ENCODE measurements at places on chromosomes 7 and 10.

- DNase-seq: no peak
Observed at GRCh38 chr10:97940534-97940933, 89.9 kb downstream of the CRTAC1 start.

- DNase-seq: no peak
Observed at GRCh38 chr7:11297126-11297625, 323.5 kb downstream of the PHF14 start.

- no peak for DNase-seq
Observed at GRCh38 chr10:89042562-89042961, 52.0 kb downstream of the FAS start.

GRCh38 chr7:95804052-95804451 is 31.7 kb downstream of the DYNC1I1 start:
- no peak for DNase-seq

- no peak for DNase-seq
Observed at GRCh38 chr10:50798297-50798696, 58.6 kb downstream of the ASAH2B start.

DNA sequence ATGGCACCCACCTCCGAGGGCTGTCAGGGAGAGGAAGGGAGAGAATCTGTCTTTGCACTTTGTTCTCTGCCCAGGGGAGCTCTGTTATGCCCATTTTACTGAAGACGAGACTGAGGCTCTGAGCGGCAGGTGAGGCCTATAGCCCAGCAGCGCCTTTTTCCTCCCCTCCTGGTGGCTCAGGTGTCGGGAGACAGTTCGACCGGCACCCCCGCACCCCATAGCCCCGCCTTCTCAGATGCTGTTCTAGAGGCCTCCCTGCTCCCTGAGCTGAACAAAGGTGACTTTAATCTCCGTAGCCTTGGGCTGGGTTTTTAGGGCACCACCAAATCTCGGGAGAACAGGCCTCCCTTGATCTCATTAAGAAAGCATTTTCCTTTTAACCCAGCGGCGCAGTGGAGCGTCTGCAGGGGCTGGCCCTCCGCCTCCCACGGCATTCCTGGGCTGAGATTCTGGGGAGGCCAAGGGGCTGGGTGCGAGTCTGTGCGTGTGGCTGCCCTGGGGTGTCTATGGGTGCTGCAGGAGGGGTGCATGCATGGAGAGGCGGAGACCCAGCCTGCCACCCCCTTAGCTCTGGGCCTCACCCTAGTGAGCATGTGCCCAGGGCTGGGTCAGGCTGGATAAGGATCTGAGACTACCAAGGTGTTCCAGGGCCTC is 3.3 kb downstream of the LFNG start:
- no peak for DNase-seq

GRCh38 chr10:108112218-108112617 is 947.7 kb upstream of the SORCS1 start:
- DNase-seq: no peak

DNA sequence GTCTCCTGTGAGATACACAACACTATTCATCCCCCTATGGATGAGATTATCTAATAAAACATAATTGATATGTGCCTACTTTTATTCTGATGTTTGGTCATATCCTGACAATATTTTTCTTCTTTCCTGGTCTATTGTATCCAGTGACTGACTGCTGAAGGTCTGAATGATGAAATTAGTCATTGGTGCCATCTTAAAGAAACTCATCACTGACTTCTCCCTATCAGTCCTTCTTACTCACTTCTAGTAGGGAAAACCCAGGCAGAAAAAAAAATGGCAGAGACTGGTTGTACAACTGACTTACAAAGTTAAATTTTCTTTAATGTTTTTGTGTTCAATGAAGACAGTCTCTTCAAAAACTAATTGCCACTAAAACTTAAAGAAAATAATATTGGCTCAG is 377.4 kb downstream of the HTR7 start:
- DNase-seq: no peak

DNA sequence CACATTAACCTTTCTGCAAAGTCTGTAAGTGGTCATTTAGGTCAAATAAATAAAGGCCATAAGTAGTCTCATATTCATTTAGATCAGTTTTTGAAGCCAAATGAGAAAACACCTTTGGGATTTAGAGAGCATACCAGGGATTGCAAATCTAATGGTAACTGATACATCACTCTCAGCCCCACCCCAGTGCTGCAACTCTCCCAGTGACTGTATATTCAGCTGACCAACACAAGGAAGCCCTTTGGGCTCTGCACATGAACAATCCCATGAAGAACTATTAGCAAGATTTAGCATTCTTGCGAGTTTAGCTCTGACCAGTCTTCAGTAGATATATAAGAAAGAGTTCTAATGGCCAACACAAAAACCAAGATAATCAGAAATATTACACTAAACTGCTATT is 252.3 kb downstream of the CSTF2T start:
- no peak for DNase-seq

- no peak for DNase-seq
Observed at GRCh38 chr7:150313870-150314269, 9.3 kb upstream of the LRRC61 start.

DNA sequence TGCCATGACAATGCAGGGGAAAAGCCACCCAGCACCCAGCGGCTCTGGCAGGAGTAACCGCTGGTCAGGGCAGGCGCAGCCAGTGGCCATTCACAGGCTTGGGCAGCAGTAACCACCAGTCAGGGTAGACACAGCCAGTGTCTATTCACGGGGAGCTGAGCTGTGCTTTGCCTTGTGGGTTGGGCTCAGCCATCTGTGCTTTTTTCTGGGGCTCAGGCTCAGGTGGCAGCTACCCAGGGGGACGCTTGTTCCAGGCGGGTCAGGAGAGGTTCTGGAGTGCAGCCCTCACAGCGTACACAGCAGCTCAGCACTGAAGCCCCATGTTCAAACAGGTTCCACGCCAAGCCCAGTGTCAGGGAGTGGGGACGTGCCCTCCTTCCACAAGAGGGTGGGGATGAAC is 28.5 kb downstream of the FOXL3 start:
- no peak for DNase-seq

DNA sequence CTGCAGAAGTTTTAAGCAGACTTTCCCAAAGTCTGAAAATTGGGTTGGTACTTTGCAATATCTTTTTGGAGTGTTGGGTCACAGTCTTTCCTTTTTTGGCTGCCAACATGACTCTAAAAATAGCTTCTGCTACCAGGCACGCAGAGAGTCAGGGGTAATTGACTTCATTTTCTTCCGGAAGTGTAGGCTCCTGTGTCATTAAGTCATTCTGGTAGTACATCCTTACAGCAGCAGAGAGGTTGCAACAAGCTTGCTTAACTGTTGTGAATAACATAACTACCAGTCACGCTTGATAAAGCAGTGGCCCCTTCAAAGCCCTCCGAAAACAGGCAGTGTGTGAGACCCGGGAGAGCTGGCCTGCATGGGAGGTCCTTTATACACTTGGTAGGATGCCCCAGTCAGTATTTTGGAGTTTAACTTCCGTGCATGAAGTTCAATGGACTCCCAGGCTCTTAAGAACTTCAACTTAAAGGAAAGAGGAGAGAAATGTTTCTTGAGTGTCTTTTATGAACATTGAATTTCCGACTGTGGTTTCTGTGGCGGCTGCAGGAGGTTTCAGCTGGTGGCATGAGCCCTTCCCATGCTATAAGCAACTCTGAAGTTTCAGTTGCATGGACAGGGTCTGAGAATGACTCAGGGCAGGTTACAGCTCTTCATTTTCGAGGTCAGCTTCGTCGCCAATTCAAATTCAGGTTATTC is 310.7 kb downstream of the GALNT17 start:
- no peak for DNase-seq

- no peak for DNase-seq
Observed at GRCh38 chr7:45390731-45391130, 183.4 kb upstream of the ADCY1 start.

DNA sequence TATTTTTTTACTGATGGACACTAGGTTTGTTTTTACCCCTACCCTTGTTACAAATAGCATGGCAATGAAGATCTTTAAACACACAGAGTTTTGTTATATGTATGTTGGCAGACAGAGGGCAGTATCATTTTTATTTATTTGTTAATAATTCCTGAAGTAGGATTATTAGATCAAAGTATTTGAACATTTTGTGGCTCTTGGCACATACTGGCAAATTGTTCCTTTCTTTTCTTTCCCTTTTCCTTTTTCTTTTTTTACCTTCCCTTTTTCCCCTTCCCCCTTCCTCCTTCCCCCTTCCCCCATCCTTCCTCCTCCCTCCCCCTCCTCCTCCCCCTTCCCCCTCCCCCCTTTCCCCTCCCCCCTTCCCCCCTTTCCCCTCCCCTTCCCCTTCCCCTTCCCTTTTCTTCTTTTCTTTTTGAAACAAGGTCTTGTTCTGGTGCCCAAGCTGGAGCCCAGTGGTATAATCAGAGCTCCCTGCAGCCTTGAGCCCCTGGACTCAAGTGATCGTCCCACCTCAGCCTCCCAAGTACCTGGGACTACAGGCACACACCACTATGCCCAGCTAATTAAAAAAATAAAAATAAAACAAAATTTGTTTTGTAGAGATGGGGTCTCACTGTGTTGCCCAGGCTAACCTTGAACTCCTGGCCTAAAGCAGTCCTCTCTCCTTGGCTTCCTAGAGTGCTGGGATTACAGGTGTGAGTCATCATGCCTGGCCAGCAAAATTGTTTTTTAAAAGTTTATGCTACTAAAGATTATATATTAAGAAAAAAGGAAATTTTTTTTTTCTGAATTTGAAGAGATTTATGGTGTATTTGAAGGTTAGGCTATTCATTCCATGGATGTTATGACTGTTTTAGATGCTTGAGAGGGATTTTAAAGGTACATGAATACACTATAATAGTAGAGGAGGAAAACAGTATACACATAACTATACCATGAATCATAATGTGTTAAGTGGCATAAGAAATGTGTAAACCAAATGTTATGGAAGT is 39.3 kb downstream of the SEPTIN7 start:
- no peak for DNase-seq

GRCh38 chr10:36556468-36556867 is 568.9 kb upstream of the ANKRD30A start:
- no peak for DNase-seq

- no peak for DNase-seq
Observed at GRCh38 chr10:71766717-71767419, 6.5 kb downstream of the VSIR start.

- no peak for DNase-seq
Observed at GRCh38 chr10:27908231-27908630, 90.6 kb downstream of the ODAD2 start.

DNA sequence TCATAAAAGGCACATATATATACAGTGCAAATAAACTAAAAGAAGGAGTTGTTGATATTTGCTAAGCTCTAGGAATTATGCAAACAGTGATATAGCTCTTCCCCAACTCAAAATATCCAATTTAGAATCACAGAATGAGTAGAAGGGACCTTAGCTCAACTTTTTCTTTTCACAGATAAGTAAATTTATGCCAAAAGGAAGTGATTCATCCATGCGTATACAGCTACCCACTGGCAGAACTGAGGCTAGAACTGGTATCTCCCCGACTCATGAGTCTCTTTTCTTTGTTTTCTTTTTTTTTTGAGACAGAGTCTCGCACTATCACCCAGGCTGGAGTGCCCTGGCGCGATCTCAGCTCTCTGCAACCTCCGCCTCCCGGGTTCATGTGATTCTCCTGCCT is 54.2 kb upstream of the SVIL start:
- DNase-seq: no peak

GRCh38 chr10:82068501-82068900 is 193.5 kb downstream of the NRG3 start:
- DNase-seq: no peak

DNA sequence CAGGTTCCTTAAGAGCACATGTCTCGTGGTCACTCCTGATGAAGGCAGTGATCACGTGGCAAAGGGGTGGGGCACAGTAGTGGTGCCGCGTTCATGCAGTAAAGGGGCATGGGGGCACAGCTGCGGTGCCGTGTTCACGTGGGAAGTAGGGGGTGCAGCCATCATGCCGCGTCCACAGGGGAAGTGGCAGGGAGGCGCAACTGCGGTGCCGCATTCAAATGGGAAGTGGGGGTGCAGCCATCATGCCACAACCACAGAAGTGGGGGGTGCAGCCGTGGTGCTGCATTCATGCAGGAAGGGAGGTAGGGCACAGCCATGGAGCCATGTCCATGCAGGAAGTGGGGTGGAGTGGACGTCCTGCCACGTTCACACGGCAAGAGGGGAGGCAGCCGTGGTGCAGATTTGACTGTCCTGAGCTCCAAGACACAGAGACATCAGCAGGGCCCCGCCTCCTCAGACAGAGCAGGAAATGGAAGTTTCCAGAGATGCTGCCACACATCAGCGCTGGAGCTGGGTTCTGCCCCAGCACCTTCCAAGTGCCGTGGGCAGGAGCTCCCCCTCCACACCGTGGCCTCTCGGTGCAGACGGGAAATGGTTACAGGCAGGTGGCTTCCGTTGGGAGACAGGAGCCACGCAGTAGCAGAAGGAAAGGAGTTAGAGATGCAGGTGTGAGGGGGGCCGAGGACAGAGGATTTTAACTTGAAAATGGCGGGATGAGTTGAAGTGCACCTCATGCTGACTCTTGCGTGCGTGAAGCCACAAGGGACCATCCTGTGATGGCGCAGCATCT is 95.0 kb upstream of the DDC start:
- peak; percentile 14 for DNase-seq

DNA sequence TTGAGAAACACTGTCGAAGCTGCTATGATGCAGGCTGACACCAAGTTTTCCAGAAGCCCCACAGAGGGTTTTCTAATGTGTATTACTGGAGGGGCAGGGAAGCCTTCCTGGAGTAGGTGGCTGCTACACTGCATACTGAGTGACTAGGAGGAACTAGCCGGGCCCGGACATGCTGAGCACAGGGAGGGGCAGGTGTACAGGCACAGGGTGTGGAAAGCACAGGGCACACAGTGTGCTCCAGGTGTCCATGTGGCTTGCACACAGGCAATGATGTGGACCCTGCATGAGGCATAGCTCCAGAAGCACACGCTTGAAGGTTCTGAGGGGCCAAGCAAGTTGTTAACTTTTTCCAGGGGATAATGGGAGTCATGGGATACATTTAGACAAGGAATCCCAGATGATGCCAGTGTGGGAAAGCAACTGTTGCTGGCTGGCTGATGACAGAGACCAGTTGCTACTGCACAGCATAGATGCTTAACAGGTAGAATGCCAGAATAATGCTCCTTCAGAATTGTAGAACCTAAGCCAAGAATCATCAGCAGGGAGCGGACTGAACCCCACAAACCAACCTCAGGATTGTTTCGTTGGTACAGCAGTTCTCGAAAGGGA is 14.6 kb downstream of the DHX32 start:
- no peak for DNase-seq

DNA sequence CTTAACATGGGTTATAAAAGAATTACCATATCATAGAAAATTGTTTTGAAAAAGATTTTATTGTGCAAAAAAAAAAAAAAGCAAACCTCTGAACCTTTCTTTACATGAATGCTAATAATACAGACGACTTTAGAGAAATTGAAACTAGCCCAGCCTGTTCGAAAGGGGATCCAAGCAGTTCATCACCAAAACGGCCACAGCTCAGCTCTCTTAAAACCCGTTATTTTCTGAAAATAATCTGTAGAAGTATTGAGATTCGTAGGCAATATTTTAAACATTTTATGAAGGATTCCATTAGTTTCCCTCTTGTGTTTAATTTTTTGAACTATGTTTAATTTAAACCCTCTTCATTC is 9.9 kb upstream of the GSAP start:
- DNase-seq: no peak

DNA sequence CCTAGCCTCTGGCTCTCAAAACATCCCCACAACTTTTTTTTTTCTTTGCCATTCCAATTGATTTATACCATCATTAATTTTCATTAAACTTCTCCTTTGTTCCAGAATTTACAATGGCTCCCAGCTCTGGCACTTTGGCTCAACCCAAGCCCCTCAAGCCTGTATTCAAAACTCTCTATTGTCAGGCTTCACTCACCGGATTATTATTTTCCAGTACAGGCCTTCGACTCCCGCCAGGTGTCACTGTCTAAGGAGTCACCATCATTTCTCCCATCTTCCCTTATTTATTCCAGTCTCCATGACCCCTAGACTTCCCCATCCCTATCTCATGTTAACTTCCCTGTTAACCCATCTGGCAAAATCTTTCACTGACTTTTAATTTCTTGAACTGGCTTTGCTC is 67.8 kb downstream of the HIPK2 start:
- no peak for DNase-seq
